NCI-H1105 (cell line): ENCODE measurements at places on chromosomes 12 and 14.

GRCh38 chr14:69208666-69209065 is 17.4 kb downstream of the EXD2 start:
- DNase-seq, result no peak

DNA sequence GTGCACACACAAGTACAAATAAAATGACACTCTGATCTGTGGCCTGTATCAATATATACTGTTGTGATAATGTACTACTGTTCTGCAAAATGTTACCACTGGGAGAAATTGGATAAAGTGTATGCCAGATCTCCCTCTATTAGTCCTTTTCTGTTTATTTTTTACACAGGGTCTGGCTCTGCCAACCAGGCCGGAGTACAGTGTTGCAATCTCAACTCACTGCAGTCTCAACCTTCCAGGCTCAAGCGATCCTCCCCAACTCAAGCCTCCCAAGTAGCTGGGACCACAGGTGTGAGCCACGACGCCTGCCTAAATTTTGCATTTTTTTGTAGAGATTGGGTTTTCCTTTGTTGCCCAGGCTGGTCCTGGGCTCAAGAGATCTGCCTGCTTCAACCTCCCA is 1.9 kb downstream of the NT5DC3 start:
- DNase-seq, result no peak

DNA sequence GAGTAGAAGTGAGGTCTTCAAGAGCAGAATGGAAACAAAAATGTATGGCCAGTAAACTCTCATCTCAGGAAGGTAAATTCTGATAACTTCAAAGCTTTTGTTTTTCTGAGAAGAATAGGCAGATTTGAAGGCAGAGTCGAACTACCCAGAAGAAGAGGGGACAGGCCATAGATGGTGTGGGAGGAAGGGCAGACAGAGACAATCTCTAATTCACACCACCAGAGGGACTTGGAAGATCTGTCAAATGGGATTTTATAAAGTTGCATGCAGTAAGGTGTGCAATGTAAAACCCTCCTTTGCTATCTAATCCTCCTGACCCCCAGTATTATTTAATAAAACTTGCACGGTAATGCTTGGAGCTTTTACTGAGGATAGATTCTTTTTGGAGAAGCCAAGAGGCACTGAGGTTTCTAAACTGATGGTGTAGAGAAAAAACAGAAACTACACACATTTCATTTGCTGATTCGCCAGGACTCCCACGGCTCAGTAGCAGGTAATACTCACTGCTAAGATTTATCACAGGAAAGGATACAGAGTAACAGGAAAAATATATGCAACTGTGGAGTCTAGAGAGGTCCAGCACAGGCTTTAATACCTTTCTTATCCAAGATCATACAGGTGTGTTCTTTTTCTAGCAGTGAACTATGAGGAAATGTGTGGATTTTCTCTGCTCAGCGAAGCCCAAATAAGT is 18.3 kb downstream of the SLC38A2 start:
- no peak for DNase-seq

GRCh38 chr12:5384015-5384414 is 47.9 kb upstream of the NTF3 start:
- DNase-seq, result no peak

- DNase-seq, result no peak
These were observed 1.3 kb downstream of the DYRK4 start for GRCh38 chr12:4563336-4563735.

- DNase-seq, result peak; percentile 17
These were observed 56.9 kb upstream of the TCL1A start for GRCh38 chr14:95770777-95771176.
